Amniotic epithelial cell (primary cell): ENCODE measurements at places on chromosomes 7 and 10.

GRCh38 chr10:124029559-124029958 is 63.8 kb downstream of the CHST15 start:
- no peak for DNase-seq

DNA sequence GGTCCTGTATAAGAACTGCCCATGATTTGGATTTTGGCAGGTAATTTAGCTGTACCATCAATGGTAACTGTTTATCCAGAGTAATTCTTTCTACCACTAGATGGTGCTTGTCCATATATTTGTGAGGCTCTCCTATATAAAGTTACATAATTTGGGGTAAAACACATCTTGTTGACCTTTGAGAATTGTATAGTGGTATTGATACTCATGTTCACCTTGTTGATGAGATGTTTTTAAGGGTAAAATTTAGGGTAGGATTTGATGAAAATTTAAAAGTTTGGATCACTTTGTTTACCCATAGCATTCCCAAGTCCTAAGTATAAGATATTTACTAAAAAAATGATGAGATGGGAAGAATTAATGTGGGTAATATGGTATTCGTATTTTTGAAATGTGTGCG is 31.6 kb downstream of the ST7 start:
- DNase-seq = no peak

GRCh38 chr10:132417257-132417910 is 20.4 kb downstream of the PWWP2B start:
- no peak for DNase-seq

GRCh38 chr10:74977072-74977471 is 134.4 kb upstream of the SAMD8 start:
- DNase-seq = no peak

DNA sequence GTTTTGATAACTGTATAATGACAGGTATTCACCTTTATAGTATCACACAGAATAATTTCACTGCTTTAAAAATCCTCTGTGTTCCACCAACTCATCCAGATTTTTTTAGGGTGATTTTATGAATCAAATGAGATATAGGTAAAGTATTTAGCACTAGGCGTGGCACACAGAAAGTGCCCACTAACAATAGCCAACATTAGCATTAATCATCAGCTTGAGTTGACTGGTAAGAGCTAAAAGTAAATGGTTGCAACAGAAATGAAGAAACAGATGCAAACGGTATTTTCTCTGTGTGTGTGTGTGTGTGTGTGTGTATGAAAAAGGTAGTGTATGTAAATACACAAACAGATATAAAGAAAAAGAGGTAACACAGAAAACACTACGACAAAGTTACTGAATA is 378.8 kb upstream of the ETV1 start:
- DNase-seq = no peak

DNA sequence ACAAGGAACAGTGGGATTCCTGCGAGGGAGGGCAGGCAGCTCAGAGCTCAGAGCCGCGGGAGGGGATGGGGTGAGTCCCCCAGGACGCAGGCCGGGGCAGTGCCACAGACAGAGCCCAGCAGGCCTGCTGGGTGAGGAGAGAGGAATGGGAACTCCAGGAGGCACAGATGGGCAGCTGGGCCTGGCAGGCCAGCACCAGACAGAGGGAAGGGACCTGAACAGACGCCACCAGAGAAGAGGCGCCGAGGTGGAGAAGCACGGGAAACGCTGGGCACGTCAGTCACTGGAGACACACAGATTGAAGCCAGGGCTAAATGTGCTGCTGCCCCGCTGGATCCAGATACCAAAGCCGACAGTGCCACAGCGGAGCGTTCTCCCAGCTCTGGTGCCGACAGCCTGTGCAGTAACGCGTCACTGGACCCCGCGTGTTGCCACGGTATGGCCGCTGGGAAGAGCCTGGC is 225.8 kb downstream of the MAD1L1 start:
- DNase-seq = no peak

DNA sequence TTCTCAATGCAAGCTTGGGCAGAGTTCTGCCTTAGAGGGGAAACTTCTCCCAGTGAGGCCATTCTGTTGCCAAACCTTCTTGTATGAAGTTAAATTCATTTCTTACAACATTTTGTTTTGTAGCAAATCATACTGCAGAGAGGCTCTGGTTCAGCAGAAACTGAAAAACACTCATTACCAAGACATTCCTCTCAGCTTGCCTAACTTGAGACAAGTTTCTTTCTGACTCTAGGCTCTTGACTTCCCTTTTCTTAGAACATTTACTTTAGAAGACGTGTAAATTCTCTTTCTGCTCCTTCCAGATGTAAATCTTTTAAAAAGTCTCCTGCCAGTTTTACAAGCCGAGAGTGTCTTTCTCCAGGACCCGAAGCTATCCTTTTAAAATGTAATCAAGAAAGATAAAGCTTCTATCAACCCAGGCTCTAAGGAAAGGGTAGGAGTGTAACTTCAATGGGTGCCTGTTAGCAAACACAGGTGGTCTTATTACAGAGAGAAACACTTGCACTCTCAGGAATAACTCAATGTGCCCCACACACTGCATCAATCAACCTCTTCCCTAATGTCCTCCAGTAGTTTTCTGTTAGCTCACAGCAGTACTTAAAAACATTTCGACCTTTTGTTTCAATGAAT is 80.5 kb upstream of the TAS2R16 start:
- no peak for DNase-seq

GRCh38 chr10:104146882-104147281 is 24.9 kb downstream of the SFR1 start:
- no peak for DNase-seq

DNA sequence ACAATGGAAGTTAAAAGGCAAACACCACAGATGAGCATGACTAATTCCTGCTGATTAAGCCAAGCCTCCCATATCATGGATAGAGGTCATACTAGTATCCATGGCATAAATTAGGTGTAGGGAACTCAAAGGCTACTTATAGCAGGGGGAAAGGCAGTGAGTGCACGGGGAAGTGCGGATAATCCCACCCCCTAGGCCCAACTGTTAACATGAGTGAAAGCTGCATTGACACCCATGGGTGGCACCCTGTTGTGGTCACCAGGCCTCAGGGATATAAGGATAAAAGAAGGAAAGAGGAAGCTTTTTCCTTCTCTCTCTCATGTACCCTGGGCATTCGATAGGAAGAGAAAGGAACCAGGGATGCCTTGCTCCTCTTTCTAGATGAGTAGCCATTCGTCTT is 161.9 kb downstream of the DGKB start:
- DNase-seq = no peak

DNA sequence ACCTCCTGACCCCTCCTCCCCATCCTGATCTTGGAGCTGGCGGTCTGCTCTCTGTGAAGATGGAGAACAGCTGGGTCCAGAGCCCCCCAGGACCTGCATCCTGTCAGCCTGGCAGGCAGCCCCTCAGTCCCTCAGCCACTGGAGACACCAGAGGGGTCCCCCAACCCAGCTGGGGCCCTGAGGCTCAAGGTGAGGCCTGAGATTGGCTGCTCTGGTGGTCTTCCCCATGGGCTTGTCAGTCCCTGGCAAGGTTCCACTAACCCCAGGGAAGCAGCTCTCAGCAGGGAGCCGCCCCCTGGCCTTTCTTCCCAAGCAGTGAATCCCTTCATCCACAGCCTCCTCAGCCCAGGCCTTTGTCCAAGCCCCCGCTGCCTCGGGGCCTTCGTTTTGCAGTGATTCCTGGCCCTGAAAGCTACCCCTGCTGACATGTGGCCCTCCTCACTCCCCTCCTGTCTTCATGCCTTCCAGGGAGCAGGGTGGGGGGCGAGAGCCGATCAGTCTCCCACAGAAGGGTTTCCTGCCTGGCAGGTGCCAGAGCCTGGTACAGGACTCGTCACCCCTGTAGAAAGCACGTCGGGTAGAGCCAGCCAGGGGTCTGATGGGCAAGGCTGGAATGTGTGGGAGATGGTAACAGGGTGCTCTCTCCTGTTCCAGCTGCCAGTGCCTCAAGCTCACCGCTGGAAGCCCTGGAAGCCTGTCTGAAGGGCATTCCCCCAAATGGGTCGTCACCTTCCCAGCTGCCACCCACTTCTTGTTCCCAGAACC is 48.5 kb downstream of the ZNF467 start:
- no peak for DNase-seq

GRCh38 chr10:21534604-21535493 is 817 bp downstream of the MLLT10 start:
- peak; percentile 48 for DNase-seq

GRCh38 chr7:155791214-155791737 is 21.0 kb downstream of the SHH start:
- no peak for DNase-seq

DNA sequence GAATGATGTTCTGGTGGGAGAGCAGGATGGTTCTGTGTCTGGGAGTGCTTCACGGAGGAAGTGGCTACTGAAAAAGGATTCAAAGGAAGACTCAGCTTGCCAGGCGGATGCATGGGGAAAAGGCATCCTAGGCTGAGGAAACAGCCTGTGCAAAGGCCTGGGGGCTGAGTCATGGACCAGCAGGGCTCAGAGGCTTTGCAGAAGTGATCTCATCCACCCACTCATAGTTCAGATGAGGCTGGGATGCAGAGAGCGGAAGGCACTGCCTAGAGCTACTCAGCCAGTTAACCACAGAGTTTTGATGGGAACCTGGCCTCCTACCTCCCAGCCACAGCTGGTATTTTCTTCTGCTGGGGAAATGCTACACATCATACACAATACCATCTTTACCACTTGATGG is 15.8 kb upstream of the ADAMTS14 start:
- DNase-seq = peak; percentile 99

GRCh38 chr10:50033481-50033880 is 34.3 kb upstream of the WASHC2A start:
- peak; percentile 92 for DNase-seq

DNA sequence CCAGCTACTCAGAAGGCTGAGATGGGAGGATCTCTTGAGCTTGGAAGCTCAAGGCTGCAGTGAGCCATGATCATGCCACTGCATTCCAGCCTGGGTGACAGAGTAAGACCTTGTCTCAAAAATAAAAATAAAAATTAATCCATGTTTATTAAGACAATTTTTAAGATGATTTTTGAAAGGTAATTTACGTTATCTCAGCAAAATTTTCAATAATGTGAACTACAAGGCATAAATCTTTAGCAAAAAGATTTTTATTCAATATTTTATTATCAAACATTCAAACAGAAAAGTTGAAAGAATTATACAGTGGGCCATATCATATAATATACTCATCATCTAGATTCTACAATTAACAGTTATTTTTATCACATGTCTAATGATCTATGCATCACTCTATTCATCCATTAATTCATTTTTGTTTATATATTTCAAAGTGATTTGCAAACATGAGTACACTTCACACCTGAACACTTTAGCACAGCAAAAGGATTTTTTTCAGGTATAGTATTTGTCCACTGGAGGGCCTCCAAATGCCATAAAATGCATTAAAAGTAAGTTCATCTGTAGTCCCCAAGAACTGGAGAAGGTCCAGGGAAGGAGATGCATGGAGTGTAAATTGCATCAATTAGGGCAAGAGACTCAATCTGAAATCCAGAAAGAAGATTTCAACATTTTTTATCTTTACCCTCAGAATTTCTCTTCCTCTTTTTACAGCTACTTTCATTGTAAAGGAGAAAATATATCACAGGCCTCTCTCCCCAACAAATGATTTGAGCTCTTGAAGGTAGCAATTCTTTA is 38.6 kb upstream of the RSBN1L start:
- DNase-seq = peak; percentile 55

DNA sequence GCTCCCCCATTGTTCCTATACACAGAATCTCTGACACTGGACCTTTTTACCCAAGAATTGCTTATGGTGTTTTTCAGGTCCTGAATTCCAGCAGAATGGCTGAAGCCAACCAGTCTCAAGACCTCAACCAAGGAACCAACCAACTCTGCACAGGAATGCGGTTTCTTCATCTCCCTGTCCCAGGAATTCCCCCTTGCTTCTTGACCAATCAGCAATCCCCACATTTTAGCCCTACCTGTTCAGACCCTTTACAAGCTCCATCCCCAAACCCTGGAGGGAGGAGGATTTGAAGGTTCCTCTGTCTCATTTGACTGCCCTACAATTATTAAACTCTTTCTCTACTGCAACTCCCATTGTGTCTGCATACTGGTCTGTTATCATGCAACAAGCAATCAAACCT is 35.5 kb downstream of the HIBADH start:
- no peak for DNase-seq

DNA sequence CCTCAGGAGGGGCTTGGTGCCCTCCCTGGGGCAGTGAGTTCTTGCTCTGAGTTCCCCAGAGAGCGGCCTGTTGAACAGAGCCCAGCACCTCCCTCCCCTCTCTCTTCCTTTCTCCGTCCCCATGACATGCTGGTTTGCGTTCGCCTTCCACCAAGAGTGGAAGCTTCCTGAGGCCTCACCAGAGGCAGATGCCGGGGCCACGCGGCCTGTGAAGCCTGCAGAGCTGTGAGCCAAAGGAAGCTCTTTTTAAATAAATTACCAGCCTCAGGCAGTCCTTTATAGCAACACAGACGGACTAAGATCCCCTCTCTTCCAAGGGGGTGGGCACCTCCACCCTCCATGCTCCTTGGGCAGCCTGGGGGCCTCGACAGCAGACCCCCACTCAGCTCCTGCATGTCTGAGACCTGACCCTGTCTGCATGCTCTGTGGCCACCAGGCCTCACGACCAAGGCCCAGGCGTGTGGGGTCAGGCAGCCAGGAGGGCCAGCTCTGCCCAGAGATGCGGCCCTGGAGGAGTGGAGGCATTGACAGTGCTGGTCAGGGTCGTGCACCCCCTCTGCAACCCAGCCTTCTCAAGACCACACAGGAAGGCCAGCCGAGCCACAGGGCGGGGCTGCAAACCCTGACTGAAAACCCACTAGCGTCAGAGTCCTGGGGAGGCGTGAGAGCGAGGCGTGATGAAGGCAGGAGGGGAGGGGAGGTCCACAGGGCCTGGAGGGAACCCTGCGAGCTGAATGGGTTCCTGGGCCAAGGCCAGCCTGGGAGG is 54.6 kb upstream of the ADGRA1 start:
- DNase-seq = no peak

- peak; percentile 14 for DNase-seq
These were observed 51.9 kb downstream of the ZNF365 start for GRCh38 chr10:62426086-62426485.

GRCh38 chr7:155709453-155709852 is 65.0 kb downstream of the RBM33 start:
- DNase-seq = no peak

GRCh38 chr7:4159154-4159501 is 523.0 kb upstream of the FOXK1 start:
- no peak for DNase-seq

- DNase-seq = no peak
These were observed 10.0 kb upstream of the TLX1 start for GRCh38 chr10:101120884-101121653.

GRCh38 chr7:37751096-37751495 is 67.5 kb downstream of the GPR141 start:
- DNase-seq = no peak
